ENCODE measurements at places on chromosomes 2 and 18.

- DNase-seq = no peak
Observed at GRCh38 chr2:64888591-64889309, 100.4 kb upstream of the SLC1A4 start.

GRCh38 chr2:21269382-21269781 is 145.6 kb downstream of the TDRD15 start:
- DNase-seq = no peak

GRCh38 chr2:188079196-188079595 is 212.5 kb upstream of the GULP1 start:
- no peak for DNase-seq

DNA sequence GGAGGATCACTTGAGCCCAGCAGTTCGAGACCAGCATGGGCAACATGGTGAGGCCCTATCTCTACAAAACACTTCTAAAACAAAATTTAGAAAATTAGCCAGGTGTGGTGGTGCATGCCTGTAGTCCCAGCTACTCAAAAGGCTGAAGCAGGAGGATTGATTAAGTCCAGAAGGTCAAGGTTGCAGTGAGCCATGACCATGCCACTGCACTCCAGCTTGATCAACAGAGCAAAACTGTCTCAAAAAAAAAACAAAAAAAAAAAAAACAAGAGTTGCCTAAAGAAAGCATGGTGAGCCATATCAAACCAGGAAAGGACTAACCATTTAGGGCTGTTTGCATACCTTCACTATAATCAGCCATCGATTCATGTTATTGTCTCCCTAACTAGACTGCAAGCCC is 4.5 kb downstream of the CLASP1 start:
- no peak for DNase-seq

DNA sequence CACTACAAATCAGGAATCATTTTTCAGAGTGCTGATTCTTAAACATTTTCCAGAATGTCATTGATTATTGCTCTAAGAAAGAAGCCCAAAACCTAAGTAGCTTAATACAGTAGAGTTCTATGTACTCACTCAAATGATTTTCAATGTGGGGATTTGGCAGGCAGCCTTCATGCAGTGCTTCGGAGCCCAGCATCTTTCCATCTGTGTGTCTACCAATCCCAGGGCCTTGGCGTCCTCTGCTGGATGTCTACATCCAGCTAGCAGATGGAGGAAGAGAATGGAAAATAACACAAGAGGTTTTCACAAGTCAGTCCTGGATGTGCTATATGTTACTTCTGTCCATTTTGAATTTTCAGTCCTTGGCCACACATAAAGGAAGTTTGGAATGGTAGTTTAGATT is 151.8 kb downstream of the RDH14 start:
- no peak for DNase-seq

- DNase-seq = no peak
Observed at GRCh38 chr18:48694295-48694694, 155.5 kb downstream of the CTIF start.

GRCh38 chr2:171512683-171513195 is 9.5 kb upstream of the CYBRD1 start:
- DNase-seq = no peak

- DNase-seq = no peak
Observed at GRCh38 chr2:42756150-42756775, 7.7 kb downstream of the OXER1 start.

GRCh38 chr2:172038604-172039003 is 38.9 kb downstream of the METAP1D start:
- DNase-seq = no peak

GRCh38 chr2:165640247-165640929 is 153.7 kb downstream of the GALNT3 start:
- DNase-seq = no peak

- no peak for DNase-seq
Observed at GRCh38 chr2:84492571-84492970, 23.7 kb upstream of the DNAH6 start.

DNA sequence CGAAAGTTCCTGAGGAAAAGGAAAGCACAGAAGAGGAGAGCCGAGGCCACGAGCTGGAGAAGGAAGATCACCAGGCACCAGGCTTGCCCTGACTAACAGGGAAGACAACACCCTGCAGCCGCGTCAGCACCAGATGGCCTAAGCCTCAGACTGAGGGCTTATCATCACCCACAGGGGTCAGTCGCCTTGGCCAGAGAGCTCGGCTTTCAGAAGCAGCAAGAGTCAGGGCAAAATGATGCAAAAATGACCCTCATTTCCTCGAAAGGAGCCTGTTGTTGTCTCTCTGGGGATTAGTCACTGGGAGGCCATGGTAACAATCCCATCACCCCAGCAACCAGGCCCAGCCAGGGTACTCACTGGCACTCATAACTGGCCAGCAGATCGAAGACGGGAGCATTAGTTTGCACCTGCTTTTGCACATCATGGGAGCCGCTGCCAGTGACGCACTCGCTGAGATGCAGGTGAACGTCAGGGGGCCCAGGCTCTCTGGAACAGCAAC is 42.7 kb upstream of the ZFP36L2 start:
- no peak for DNase-seq

GRCh38 chr2:136055929-136056688 is 61.8 kb downstream of the CXCR4 start:
- no peak for DNase-seq

DNA sequence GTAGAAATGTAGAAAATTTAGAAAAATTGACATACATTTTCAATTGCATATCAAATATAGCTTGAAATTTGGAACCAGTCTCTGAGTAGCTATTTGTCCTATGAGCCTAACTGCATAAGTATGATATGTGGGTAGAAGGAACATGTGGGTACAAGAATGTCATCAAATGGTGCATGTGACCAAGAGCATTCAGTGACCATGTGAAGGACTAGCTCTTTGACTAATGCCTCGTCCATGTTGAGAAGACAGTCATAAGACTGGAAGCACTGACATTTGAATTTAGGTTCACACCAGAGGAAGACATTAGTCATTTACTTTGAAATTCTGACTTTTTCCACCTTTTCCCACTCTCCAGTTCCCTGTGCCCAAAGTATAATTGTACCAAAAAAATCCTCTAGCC is 12.6 kb downstream of the MRPL44 start:
- DNase-seq = no peak

- no peak for DNase-seq
Observed at GRCh38 chr2:209976698-209977385, 25.6 kb upstream of the RPE start.

DNA sequence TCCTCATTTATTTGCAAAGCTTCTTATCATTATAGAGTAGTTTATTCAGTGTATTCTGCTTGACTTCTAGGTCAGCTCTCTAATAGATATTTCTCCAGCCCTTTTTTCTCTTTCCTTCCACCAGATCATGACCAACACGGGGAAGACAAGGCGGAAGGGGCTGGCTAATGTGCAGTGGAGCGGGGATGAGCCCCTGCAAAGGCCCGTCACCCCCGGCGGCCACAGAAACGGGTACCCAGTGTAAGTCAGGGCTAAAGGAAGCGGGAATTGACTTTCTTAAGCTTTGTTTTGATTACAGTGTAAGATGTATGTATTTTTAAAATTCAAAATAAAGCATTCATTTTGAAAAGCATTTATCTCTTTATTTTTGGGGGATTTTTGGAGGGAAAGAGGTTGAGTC is 50.7 kb upstream of the B3GNT7 start:
- no peak for DNase-seq

- no peak for DNase-seq
Observed at GRCh38 chr2:157789256-157789655, 86.9 kb downstream of the ACVR1 start.

DNA sequence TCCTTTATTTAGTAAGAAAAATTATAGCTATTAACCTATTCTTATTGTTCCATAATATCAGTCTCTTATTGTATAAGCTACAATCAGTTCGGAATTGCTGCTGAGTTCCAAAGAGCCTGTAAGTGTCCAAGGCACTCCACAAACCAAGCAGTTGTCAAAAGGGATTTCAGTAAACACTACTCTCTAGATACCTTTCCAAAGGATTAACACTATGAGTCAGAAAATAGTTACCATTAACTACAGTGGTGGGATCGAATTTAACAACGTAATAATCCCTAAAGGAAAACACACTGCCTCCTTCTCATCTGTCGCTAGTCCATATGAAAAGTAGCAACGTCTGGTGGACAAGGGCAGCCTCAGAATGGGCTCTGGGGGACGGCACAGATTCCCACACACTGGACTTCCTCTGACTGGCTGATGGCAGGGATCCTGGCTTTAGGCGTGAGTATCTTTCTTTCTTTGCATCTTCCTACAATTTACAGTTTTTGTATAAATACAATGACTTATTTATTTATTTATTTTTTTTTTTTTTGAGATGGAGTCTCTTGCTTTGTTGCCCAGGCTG is 8.8 kb downstream of the TGFBRAP1 start:
- no peak for DNase-seq

DNA sequence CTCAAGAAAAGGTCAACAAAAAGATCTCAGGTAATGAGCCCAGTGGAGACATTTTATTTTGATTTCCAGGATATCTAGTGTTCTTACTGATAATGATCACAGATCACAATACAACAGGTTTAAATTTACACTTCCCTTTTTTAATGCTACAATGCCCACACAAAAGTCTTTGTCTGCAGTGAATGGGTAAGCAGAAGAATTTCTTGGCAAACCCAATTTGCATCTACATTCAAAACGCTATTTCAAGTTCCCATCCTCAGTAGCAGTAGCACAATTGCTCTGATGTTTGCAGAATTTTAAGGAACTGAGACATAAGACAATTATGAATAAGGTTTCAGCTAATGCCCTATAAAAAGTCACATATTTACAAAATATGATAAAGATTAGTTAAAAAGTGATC is 929.4 kb upstream of the PIK3C3 start:
- no peak for DNase-seq

DNA sequence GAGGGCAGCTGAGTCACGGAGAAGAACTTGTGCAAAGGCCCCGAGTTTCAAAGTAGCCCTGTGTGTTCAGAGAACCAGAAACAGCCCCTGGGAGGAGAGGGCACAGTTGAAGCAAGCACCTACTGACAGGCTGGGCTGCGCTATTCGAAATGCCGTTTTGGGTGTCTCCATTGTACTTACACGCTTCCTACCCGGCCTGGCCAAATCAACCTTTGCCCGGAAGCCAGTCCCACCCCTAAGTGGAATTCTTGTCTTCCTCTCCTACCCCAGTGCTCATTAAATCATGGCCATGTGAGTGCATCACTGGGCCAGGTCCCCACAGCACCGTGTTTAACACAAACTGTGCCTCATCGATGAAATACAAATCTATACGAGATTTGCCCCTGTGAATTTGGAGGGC is 6.0 kb downstream of the DIPK1C start:
- DNase-seq = no peak

GRCh38 chr18:74506448-74507084 is 10.4 kb downstream of the CNDP2 start:
- no peak for DNase-seq

GRCh38 chr2:118443596-118443995 is 355.3 kb downstream of the INSIG2 start:
- DNase-seq = no peak

GRCh38 chr2:237074211-237074993 is 11.3 kb upstream of the COPS8 start:
- no peak for DNase-seq

GRCh38 chr2:3233877-3234276 is 143.7 kb downstream of the EIPR1 start:
- DNase-seq = no peak

- no peak for DNase-seq
Observed at GRCh38 chr2:162116352-162116751, 35.7 kb downstream of the GCG start.

- DNase-seq = no peak
Observed at GRCh38 chr18:75810961-75811551, 383.6 kb upstream of the SMIM21 start.

DNA sequence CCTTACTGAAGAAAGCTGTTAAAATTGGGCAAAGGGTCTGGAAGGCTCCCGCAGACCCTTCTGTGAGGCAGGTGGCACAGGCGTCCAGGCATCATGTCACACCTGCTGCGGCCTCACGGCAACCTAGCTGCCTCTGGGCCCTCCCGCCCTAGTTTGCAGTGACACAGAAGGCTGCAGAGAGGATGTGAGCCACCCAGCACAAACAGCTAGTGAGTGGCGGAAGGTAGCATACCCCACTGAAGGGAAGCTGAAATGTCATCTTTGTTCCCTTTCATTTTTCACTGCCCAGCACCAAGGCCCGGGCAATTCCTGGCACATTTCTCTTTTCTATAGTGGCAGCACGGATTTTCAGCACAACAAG is 53.8 kb downstream of the TRAPPC12 start:
- no peak for DNase-seq

DNA sequence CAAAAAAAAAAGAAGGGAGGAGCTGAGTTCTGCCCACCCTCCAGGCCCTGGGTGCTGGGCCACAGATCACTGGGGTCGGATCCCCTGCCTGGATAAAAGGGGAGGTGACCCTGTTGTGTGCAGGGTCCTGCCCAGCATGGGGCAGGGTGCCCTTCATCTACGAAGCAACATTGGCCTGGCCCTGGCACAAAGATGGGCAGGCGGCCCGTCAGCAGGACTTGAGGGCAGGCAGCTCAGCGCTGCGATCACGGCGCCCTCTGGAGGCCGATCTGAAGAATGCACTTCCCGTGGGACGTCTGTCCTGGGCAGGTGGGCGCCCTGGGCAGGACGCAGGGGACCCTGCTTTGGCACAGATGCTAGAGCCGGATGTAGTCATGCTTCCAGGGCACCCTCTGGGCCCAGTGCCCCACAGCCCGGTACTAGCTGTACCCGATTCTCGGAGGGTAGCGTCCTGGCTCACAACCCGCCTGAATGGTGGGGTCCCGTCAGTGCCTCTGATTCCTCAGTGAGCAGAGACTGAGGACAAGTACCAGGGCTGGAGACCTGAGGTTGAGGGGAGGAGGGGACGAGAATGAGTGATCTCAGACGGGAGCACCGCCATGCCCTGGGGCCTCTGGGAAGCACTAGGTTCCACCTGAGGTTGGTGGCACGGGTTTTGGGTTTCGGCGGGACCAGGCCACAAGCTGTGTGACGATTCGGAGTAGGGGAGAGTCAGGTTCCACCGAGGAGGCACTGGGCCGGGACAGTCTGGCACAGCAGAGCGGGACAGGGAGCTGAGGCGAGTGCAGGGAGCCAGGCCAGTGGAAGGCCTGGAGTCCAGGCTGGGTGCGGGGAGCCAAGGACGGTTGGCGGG is 18.0 kb downstream of the ARID5A start:
- DNase-seq = peak; percentile 56

- no peak for DNase-seq
Observed at GRCh38 chr2:197969391-197969893, 165.0 kb downstream of the PLCL1 start.

- no peak for DNase-seq
Observed at GRCh38 chr2:36044411-36044810, 311.2 kb upstream of the CRIM1 start.

DNA sequence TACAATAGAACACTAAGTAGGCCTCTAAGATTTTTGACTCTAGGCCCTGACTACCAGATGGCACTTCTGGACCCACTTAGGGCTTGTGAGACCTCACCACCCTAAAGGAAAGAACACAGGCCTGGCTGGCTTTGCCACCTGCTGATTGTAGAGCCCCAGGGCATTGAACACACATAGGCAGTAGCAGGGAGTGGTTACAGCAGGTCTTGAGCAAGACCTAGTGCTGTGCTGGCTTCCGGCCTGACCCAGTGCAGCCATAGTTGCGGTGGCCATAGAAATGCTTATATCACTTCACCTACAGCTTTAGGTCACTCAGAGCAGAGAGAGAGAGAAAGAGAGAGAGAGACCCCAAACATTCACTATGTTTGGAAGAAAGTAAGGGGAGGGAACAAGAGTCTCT is 223.2 kb downstream of the LRATD1 start:
- no peak for DNase-seq
